ENCODE measurements at places on chromosomes 6 and 20.
A peak's percentile ranks its signal among the peaks of the same experiment; 100 is the strongest.

DNA sequence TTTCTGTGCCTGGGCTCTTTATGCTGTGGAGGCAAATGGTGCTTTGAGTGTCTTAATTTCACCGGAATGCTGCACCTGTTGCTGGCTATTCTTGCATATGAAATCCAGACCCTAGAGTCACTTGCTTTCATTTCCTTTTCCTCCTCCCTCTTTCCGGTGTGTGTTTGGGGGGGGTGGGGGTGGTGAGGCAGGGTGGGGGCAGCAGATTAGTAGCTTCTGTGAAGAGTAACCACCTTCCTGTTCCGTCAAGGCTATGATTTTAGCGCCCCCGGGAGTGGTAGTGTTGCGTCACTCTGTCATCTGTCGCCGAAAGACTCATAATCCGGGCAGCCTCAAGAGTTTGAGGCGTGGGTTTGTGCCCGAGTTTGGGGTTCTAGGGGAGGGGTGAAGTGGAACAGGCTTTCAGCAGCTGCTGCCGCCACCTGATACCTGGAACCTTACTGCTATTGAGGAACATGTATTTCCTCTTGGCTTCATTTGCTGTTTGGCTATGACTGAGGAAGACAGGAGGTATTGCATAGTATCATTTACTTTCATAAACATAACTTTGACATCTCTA is 49.1 kb downstream of the UTRN start:
- DNase-seq = peak; percentile 73

- no peak for DNase-seq
These were observed 78.5 kb upstream of the AHI1 start for GRCh38 chr6:135576055-135576454.

GRCh38 chr20:64233725-64234124 is 21.8 kb upstream of the PCMTD2 start:
- no peak for DNase-seq

- no peak for DNase-seq
These were observed 16.4 kb downstream of the CST8 start for GRCh38 chr20:23507346-23507745.

GRCh38 chr20:63641146-63641791 is 12.0 kb downstream of the STMN3 start:
- peak; percentile 71 for DNase-seq

- DNase-seq = no peak
These were observed 64.6 kb downstream of the PLG start for GRCh38 chr6:160766657-160766988.

- DNase-seq = no peak
These were observed 29.1 kb upstream of the FBXL4 start for GRCh38 chr6:98976674-98977385.

- DNase-seq = peak; percentile 15
These were observed 102.6 kb downstream of the LAMP5 start for GRCh38 chr20:9616833-9617461.

DNA sequence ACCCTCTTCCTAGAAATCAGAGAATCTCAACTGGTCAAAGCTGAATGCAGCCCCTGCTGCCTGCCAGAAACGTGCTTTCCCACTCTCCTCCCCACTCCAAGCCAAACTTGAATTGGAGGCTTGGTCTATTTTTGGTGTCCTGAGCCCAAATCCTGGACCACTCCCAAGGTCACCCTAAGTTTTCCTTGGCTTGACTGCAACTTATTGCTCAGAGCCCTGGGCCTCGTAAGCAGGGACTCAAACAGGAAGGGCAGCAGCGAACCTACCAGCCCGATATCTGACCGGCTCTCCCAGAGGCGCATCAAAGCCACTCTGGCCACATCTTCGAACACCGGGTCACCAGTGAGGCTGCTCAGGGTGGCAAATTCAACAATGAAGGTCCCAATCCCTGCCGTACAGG is 12.7 kb downstream of the EDEM2 start:
- no peak for DNase-seq

DNA sequence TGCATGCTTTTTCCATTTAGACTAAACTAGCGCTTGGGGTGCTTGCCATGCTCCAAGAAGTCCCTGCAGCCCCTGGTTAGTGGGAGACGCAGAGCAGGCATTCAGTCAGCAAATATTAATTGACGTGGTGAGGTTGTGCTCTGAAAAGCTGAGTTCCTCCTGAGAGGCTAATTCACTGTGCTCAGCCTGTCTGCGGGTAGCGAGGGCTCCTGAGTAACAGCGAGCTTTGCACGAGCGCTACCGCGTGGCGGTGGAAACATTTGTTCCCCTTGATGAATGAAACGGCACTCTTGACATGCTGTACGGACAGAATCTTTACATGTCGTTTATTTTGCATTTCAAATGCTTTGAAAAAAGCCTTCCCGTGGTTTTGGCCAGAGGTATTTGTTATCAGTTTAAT is 170.6 kb upstream of the AGPAT4 start:
- peak; percentile 31 for DNase-seq

GRCh38 chr20:63655249-63655648 is 2.0 kb upstream of the STMN3 start:
- no peak for DNase-seq

- DNase-seq = peak; percentile 14
These were observed 48.5 kb downstream of the FNDC1 start for GRCh38 chr6:159217595-159218275.

DNA sequence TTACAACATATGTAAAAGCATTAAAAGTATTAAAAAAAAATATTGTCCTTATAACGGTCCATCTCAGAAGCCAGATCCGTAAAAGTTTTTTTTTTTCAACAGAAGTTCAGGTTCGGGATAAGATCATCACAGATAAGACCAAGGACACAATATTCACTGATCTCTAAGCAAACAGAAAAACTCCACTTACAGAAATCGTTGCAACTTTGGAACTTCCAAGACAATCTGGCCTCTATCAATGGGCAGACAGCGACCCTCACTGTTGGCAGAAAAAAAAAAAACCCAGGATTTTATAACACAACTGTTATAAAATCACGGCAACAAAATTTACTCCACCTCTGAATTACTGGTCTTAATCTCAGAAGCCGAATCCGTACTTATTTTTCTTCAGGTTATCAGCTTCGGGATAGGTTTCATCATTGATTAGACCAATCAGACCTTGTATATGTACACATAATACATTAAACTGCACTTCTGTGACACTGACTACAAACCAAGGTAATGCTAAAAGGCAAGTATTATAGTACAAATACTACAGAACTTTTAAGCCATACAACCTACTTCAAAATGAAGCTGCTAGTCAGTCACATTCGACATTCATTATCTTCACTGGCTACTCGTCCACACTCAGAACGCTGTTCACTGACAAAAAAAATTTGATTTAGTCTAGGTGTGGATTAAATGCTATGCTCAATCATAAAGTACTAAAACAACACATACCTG is 34.7 kb upstream of the SYNCRIP start:
- DNase-seq = no peak

DNA sequence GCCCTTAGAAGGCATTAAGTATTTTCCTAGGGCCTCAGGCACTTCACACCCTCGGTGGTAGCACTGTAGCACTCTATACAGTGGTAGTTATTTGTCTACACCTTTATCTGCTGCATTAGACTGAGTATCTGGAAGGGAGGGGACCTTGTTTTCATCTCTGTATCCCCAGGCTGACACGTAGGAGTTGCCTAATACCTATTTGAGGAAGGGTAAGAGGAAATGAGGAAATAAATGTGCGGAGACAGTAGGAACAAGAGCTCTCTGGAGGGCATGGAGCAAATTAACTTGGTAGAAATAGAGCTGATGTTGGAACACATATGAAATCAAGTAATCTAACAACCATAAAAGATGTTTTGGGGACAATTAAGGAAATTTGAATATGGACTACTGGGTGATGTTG is 3.9 kb downstream of the CNPY3 start:
- no peak for DNase-seq

GRCh38 chr6:48747471-48747870 is 636.5 kb upstream of the PTCHD4 start:
- no peak for DNase-seq

DNA sequence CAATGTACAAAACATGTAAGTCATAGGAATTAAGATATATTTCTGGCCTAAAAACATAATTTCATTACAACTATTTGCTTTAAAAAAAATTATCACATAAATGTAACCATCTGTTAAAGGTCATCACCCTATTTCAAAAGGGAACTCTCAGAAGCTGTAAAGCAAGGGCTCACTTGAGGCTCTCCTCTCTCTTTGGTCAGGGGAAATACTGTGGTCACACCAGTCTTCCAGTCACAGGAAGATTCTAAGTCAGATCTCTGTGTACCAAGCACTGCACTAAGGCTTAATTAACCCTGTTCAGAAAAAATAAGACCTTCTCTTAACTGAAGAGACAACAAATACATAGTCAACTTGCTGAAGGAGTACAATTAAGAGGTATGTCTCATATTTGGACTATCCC is 75.6 kb downstream of the MMS22L start:
- DNase-seq = no peak

GRCh38 chr6:63732336-63732735 is 96.7 kb downstream of the PHF3 start:
- no peak for DNase-seq

- DNase-seq = no peak
These were observed 131.6 kb downstream of the KIF16B start for GRCh38 chr20:16441546-16442164.

- DNase-seq = no peak
These were observed 62.5 kb downstream of the CNKSR3 start for GRCh38 chr6:154447954-154448353.

- DNase-seq = no peak
These were observed 23.8 kb upstream of the LAMP5 start for GRCh38 chr20:9490631-9491030.

GRCh38 chr6:16876201-16876600 is 114.9 kb upstream of the ATXN1 start:
- DNase-seq = no peak

GRCh38 chr6:71252410-71252809 is 36.2 kb upstream of the OGFRL1 start:
- DNase-seq = no peak

GRCh38 chr20:37280403-37280802 is 9.1 kb upstream of the MANBAL start:
- DNase-seq = no peak

Data from activated naive CD8-positive, alpha-beta T cell treated with anti-CD3 and anti-CD28 coated beads for 36 hours (primary cell).